Coronary artery (tissue), 2 donors: ENCODE measurements at places on chromosomes 1 and 21.

GRCh38 chr1:58620926-58621325, 43.9 kb upstream of the TACSTD2 start:
- no peak for DNase-seq

- no peak for DNase-seq
Observed at GRCh38 chr1:27436204-27437159, 44.1 kb downstream of the GPR3 start.

- DNase-seq, result no peak
Observed at GRCh38 chr1:157542676-157543075, 9.6 kb downstream of the FCRL5 start.

GRCh38 chr1:223820971-223821370, 24.8 kb downstream of the TP53BP2 start:
- no peak for DNase-seq

DNA sequence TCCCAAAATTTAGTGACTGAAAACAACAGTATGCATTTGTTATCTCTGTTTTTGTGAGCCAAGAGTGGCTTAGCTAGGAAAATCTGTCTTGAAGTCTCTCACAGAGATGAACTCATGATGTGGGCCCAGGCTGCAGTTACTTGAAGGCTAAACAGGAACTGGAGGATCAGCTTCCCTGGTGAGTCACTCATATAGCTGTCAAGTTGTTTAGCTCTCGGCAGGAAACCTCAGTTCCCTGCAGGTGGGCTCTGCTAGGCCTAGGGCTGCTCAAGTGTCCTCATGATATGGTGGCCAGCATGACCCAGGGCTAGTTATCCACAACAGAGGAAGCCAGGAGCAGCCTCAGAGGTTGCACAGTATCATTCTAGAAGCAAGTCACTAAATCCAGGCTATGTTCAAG, 30.2 kb upstream of the DDX59 start:
- no peak for DNase-seq

- DNase-seq, result no peak
Observed at GRCh38 chr21:38709876-38710275, 95.9 kb upstream of the ETS2 start.

DNA sequence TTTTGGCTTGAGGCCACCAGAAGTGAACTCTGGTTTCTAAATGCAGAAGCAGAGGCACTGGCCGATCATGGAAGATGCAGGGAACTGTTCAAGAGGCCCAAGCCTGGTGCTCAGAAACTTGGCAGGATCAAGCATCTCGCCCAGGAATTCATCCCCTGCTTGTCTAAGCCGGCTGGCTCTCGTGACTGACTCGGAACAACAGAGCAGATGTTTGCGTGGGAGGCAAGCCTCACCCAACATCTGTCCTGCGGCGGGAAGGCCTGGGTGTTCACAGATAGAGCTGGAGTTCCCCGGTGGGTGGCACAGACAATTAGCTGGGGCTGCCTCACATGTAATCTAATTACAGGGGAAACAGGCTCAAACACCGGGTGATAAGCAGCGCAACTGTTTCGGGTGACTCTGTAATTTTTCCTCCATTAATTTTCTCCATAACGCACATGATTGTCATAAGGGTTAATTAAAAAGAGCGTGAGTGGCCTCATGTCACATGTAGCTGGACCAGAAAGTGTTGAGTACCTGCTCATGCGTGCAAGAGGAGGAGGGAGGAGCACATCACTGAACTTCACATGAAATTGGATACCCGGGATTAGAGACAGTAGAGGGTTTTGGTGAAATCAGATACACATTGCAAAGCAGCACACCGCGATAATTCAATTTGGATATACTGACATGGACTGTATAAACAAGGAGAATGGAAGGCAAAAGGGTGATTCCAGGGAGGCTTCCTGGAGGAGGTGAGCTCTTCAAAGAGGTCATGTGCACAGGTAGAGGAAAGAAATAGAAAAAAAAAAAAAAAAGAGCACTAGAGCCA, 180.0 kb downstream of the ETS2 start:
- DNase-seq, result peak; percentile 81

- no peak for DNase-seq
Observed at GRCh38 chr1:3456964-3457909, 2.8 kb downstream of the ARHGEF16 start.
